Nucleus accumbens (tissue), 56 donors: ENCODE measurements at places on chromosomes 2 and 18.

- DNase-seq: no peak
Measured at GRCh38 chr18:10838553-10838952, 310.8 kb downstream of the PIEZO2 start.

DNA sequence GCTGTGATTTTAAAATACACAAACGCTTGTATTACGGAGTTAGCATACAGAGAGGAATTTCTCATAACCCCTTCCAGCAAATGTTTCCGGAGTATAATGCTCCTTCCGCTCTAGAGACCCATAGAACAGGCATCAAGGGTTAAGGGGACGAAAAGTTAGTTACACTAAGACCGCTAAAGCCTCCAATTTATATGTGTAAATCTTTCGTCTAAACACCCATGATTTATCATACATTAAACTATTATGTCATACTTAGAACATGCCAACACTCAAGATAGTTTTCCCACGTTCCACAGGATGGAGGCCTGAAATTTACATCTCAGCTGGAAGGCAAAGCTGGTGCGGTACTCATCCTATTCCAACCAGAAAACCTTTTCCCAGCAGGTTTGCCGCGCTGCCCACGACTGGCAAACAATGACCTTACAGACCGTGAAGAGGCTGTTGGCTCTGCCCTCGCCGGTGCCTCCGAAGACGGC lies 650 bp downstream of the ORMDL1 start:
- DNase-seq: no peak

DNA sequence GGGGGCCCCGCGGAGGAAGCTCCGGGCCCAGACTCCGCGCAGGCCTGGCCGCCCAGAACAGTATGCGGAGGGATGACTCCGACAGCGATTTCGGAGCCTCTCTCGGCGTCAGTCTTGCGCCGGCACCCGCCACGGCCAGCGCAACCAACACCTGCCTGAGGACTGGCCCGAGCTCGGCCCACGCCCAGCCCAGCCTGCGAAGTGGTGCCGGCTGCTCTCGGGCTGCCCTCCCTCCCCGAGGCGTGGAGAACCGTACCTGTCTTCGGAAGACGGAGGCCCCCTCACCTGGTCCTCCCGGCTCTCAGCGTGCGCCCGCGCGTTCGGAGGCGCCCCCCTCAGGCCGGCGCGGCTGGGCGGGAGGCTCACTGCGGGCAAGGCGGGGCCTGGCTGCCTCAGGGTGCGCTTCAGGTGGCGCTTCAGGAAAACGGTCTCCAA lies at the start of gene M1AP:
Gene M1AP (minus strand): TSS at position 322 of the 435 bp plus-strand sequence. CDS start 8,055 bp downstream, outside the sequence.
- DNase-seq: no peak

- no peak for DNase-seq
Measured at GRCh38 chr2:101251844-101252407, 760 bp upstream of the CNOT11 start.

DNA sequence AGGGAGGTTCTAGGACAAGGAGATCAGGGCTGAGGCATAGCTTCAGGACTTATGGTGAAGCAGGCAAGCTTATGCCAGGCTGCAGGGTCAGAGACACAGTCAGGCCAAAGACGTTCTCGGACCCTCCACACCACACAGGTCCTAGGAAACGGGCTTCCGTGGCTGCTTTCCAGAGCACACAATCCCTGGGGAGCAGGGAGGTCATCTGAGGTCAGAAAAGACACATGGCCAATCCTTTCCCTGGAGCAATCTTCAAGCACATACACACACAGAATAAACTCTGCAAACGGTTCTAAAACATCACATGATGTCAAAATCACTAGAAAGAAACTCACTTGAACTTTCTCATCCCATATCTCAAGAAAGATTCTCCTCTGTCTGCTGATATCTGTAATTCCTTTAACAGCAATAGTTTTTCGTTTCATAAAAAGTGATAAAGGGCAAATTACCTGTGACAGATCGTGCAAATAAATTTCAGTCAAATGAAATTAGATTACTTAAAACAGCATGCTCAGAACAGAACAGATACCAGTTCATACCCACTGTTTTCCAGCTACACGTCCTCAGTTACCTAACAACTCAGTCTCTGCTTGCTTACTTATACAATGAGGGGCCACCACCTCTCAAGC lies 63.9 kb downstream of the MBOAT2 start:
- no peak for DNase-seq

DNA sequence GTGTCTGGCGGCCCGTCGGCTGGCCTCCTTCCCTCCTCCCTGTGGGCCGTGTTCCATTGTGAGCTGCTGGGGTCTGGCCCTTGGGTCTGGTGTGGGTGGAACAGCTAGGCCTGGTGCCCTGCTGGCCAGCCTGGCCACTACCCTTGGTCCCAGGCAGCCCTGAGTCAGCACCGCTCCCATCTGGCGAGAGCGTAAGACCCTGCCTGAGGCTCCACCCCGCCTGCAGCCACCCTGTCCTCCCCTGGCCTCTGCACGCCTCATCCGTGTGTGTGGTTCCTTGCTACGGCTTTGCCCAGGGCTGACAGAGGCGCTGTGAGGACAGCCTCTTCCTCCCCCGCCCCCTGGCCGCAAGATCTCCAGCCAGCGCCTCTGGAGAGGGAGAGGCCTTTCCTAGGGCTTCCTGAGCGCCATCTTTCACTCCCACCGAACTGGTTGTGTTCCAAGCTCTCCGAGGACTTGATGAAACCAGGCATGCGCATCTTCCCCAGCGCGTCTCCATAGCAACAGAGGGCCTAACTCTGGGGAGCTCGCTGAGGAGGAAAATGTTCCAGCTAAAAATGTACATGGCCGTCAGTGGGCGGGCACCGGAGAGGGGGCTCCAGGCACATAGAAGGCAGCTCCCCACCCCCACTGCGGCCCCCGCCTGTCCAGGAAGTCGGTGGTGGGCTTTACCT lies 83.0 kb downstream of the STPG4 start:
- peak; percentile 42 for DNase-seq

GRCh38 chr2:186308347-186308746 lies 177.7 kb upstream of the ZC3H15 start:
- no peak for DNase-seq

- no peak for DNase-seq
Measured at GRCh38 chr2:49122107-49122506, 32.2 kb downstream of the FSHR start.

DNA sequence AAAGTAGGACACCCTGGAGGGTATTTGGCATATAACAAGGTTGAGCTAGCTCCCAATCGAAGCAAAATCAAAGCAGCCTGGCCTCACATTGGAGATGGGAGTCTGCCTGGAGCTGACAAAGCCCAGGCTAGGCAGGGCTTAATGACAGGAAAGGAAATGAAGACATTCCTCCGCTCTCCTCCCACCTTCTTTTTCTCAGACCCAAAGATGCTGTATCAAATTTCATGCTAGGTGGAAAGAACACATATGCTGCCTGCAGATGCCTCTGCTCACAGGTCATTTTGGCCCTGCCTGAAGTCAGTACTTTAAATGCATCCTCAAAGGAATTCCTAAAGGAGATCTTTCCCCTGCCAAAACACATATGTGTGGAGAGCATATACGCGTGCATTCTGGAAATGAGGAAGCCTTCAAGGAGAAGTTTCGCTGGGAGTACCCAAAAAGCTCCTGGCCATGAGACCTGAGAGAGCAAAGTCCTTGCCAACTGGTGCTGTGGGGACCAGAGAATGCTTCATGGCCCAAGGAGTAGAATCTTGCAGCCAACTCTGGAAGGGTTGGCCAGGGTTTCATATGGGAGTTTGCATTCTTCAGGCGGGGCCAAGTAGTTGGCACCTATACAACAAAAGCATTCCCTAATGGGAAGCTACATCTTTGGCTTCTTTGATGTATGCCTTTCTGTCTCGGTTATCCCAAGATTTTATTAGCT lies 88.0 kb downstream of the AQP4 start:
- no peak for DNase-seq

- DNase-seq: no peak
Measured at GRCh38 chr2:141399270-141399669, 731.5 kb downstream of the LRP1B start.

DNA sequence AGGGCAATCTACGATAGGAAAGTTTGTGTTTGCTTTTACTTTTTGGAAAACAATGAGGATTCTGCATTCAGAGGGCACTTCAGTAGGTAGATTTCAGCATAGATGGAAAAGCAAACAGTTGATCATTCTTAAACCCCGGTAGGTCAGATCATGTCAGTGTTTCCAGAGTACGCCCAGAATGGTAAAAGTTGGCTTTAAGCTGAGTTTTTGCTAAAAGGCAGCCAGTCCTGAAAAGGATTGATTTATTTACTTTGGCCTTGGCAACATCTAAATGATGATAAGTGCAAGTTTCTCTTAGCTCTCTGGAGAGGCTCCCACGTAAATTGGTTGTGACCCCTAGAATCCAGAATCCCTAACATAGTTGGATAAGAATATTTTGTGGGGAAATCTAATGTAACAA lies 168.0 kb downstream of the DIS3L2 start:
- no peak for DNase-seq

- peak; percentile 12 for DNase-seq
Measured at GRCh38 chr18:3525870-3526420, 76.0 kb downstream of the TGIF1 start.

DNA sequence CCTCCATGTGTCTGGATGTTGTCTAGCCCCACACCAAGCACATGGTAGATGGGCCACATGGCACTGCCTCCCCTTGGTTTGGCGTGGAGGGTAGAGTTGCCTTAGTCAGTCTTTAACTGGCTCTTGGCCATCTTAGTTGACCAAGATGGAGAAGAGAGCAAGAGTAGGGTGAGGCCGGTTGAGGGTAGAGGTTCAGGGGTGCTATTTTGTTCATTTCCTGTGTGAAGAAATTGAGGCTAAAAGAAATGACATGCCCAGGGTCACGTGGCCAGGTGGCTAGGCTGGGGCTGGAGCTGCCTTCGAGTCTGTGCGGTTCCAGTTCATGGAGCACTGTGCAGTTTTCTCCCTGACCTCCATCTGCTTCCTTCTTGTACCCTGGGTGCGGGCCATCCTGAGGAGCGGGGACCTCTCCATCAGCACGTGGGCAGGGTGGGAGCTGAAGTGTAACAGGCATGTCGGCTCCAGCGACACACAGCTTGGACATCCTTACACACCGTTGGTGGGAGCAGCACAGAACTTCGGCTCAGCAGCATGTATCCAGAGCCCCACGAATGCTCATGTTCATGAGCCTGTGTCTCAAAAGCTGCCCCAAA lies 213.2 kb downstream of the GBX2 start:
- no peak for DNase-seq

DNA sequence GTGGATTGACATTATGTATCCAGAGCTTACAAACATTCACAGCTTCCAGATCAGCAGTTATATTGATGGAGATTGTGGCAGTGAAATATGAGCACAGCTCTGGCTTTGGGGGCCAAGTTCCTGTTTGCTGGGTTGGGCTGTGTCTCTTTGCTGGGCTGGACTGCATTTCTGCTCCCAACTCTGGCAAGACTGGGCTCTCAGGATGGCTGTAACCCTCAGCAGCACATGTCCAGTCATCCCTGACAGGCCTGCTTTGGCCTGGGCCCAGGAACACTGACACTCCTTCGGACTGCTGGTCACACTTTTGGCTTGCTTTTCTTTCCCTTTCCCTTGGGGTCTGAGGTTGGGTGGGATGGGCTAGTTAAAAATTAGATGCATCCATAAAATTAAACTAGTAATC lies 17.9 kb upstream of the VPS4B start:
- no peak for DNase-seq

DNA sequence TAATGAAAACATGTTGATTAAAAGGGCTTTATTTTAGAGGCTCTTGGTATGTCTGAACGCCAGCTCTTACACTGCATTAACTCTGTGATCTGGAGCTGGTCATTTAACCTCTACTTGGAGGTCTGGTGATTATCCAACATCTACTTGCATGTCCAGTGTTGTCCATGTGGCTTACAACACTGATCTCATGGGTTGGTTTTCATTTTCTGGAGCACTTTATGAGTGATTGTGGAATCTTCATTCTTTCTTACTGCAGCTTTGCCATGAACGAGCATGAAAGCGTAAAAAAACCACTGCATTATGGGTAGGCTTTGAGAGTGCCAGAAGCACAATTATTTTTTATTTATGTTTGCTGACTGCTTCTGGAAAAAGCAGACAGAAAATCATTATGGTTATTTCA lies 4.8 kb downstream of the CCDC195 start:
- no peak for DNase-seq
